ENCODE measurements at places on chromosomes 4 and X.

GRCh38 chr4:57640391-57641100 is 530.4 kb upstream of the IGFBP7 start:
- DNase-seq: no peak

DNA sequence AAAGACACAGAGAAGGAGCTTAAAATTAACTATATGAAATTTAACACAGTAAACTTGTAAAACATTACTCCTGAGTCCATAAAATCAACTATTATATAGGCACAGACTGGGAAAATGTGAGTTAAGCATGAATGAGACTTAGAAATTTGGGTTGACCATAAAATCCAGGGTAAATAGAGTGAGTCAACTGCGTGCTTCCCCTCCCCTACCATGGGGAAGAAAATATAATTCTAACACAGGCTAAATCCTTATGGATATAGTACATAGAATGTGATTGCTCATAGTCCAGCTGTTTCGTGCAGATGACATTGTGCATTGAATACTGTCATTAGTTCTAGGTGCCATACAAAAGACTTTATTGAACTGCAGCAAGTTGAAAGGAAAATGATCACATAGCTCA is 42.2 kb downstream of the KLHL5 start:
- DNase-seq: no peak

- DNase-seq: no peak
Observed at GRCh38 chr4:37982736-37983135, 22.5 kb downstream of the PTTG2 start.

- DNase-seq: no peak
Observed at GRCh38 chr4:84001876-84002569, 466.1 kb downstream of the GPAT3 start.

GRCh38 chr4:16231570-16232245 is 5.4 kb upstream of the TAPT1 start:
- no peak for DNase-seq

- DNase-seq: no peak
Observed at GRCh38 chr4:29551821-29552220, 1168.3 kb upstream of the PCDH7 start.

DNA sequence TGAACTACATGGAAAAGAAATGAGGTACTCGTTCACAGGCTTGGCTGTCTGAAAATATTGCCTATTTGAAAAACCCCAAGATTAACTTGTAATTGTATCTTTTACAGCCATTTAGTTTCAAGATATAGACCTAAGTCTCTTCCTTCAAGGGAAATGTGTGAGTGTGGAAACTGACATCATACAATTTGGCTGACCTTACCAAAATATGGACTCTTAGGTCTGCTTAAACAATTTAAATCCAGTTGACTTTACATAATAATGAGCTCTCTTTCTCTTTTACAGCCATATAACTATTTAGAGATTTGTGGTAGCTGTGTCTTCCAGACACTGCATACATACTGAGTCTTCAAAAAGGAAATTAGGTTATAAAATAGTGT is 186.9 kb downstream of the NR3C2 start:
- DNase-seq: no peak

- DNase-seq: no peak
Observed at GRCh38 chr4:68865188-68865638, 49.4 kb downstream of the UGT2B10 start.

DNA sequence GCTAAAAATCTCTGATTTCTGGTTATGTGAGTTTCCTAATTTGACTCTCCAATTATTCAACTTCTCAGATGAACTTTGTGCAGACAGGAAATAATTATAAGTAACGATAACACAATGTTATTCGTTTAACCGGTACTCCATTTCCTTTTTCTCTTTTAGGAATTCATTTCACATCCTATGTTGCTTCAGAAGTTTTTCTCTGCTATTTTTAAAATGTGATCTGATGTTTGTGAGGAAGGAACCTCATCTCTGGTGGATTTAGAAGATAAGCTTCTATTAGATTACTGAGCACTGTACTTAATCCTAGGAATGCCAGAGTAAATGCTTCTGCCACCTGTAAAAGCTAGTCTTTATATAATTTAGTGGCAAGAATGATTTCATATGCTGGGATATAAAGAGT is 116.0 kb upstream of the ETNPPL start:
- DNase-seq: no peak

DNA sequence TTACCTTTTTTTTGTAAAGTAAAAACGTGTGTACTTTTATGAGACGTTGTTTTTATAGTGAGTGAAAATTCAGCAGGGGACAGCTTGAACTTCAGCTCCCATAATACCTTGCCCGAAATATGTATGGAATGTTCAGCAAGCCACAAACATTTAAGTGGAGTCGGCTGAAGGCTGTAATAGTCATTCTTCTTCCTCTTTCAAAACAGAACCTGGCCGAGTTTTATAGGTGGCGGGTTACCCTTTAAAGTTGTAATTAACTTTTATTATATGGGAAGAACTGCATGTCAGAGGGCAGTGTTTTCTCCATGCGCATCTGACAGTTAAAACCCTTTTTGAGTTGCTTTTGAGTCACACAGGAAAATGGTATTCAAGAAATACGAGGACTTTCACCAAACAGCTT is 50.7 kb downstream of the CLDN34 start:
- DNase-seq: no peak

DNA sequence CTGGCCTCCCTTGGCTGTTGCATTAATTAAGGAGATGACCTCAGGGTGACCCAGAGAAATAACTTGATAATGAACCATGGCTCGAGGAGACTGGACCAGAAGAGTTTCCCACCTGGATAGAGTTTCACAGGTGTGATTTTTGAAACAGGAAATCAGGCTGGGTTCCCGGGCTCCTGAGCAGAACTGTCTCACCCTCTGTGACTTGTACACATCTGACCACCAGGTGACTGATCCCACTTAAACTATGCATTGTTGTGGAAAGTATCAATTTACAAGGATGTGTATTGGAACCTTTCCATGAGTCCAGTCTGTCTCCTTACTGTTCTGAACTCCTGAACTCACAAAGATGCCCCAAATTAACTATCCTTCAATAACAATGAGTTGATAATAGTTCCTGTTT is 220.3 kb downstream of the PTTG2 start:
- DNase-seq: no peak

DNA sequence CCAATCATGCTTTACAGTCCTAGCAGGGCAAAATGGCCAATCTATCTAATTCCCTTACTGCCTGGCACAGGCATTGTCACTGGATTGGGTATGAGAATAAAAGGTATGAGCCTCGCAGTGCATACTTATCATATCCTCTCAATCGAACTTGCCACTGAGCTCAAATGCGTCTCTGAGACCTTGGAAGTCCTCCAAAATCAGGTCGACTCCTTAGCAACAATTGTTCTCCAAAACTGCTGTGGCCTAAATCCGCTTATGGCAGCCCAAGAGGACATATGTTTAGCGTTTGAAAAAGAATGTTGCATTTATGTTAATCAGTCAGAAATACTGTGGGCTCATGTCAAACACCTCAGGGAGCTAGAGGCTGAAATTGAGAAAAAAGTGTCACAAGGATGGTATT is 69.7 kb downstream of the SPIN4 start:
- no peak for DNase-seq

GRCh38 chrX:68727696-68728095 is 80.2 kb downstream of the STARD8 start:
- no peak for DNase-seq
